ENCODE measurements at places on chromosomes 5 and 9.

GRCh38 chr5:72255670-72256069 lies 64.4 kb downstream of the MRPS27 start:
- no peak for DNase-seq

GRCh38 chr5:181176254-181176952 lies 28.6 kb downstream of the TRIM7 start:
- no peak for DNase-seq

DNA sequence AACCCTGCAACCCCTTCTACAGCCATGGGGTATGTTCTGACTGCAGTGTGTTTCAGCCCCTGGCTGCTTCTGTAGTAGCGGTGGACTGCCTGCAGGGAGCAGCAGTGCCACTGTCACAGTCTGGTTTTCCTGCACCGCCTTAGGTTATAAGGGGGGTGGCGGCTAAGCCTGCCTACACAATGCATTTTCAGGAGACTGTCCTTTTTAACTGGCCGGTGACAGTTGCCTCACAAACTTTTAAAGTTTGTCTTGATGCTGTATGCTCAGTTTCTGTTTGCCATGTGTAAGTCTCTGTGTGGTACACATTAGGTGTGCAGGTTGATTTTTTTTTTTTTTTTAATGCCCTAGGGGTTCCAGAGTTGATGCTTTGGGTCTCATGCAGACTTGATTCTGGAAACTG lies 53.0 kb downstream of the NUP214 start:
- DNase-seq: peak; percentile 10

- DNase-seq: no peak
These were observed 133.4 kb downstream of the UGCG start for GRCh38 chr9:112029921-112030444.

- DNase-seq: no peak
These were observed 120.1 kb upstream of the GAS1 start for GRCh38 chr9:87067426-87067825.

- no peak for DNase-seq
These were observed 201.9 kb downstream of the PBX3 start for GRCh38 chr9:125948887-125949596.

DNA sequence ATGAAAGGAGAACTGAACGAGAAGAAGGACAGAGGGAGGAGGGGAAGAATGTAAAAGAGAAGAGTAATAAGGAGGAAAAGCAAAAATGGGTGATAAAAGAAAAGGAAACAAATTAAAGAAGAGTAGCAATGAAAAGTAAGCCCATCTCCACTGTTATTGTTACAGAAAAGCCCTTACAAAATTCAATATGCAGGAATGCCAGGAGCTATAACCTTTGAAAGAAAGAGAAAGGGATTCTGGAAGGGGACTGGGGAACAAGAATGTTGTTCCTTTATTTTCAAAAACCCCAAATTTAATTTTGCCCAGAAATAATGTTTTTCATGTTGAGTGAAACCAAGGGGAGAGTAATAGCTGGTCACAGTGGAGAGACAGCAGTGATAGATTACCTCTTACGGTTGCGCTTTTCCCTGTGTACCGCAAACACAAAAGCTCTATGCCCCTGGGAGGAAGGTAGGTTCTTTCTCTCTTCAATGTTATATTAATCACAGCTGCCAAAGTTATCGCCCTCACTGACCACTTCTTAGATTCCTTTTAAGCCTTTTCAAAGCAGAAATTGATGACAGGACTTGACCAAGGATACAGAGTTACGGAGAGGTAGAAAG lies 86.7 kb downstream of the BRINP1 start:
- no peak for DNase-seq

- no peak for DNase-seq
These were observed 10.7 kb downstream of the CAMK2A start for GRCh38 chr5:150278916-150279315.

Data from NCI-H446 (cell line).